ENCODE measurements at places on chromosomes 12 and 14.

DNA sequence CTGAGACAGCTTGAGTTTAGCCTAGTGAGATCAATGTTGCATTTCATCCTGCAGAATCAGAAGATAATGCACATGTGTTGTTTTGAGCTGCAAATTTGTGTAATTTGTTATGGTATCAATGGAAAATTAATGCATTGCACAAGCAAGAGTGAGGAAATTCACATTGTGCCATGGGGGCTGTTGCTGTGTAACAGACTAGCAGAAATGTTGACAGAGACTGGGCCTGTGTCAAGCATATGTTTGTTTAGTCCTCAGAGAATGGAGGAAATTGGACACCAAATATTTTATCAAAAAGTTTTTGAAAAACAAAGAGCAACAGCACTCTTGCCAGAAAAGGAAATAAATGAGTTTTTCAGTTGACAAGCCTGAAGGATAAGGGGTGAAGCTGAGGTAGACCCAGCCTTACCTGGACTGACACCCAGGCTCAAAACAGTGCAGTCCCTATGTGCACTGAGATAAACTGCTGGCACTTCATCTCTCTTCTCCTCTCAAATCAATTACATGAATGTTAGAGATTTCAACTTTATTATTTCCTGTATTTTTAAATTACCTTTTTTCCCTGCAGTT is 1150.0 kb downstream of the FSCB start:
- no peak for DNase-seq

- DNase-seq, result no peak
Measured at GRCh38 chr12:79938843-79939242, 3.9 kb upstream of the PPP1R12A start.

DNA sequence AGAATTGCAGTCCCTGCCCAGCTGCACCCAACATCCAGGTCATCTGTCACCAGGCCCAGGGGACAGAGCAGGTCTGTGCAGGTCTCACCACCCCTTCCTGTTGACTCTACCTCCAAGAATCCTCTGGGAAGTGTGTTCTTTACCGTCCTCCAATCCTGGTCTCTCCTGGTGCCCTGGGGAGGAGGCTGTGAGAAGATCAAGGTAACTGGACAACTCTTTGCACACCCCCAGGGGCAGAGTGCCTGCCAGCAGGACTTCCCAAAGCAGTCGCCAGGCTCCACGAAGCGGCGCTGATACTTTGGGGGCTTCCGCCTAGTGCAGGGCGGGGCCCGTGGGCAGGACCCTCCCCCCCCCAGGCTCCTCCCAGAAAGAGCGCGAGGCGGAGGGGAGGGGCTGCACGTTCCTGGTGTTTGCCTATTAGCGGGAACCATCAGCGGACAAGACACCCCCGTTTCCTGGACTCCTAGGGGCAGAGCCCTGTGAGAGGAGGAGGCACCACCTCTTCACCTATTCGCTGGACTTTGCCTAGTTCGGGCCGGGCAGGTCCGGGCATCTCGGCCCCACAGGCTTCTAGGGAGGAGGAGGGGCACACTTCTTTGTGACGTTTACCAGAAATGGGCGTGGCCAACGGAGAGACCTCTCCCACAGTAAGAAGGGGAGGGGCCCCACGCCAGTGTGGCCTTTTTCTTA is 918.0 kb downstream of the AACS start:
- no peak for DNase-seq

- no peak for DNase-seq
Measured at GRCh38 chr12:29694002-29694401, 89.7 kb downstream of the TMTC1 start.

DNA sequence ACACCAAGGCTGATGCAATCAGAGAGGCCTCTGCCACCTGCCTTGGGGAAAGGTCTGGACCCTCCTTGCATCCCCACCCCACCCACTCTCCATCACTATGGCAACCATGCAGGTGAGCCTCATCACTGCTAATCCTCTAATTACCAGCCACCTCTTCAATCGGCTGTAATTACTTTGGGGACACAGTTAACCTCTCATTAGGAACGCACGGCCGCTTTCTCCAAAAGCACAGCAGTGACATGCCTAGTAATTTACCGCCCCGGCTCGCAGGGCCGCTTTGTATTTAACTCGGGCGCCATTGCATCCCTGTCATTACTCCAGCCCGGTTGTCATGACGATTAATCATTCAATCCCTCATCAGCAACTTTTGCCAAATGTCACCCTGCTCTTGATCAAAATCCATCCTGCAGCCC is 36.3 kb upstream of the FAM222A start:
- no peak for DNase-seq

DNA sequence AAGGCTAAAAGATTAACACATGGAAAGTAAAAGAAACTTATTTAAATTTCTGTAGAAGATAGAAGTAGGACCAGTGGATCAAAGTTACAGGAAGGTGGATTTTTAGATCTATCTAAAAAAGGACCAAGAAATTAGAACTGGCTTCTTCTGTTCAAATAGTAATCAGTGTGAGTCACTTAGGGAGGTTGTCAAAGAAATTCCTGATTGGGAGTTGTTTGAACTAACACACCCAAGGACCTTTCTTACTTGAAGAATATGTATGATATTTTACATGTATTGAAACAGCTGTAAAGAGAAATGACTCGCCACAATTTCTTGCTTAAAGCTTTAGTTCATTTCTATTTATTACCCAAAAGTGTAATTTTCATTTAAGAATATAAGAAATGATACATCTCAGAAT is 256.9 kb downstream of the RAD51B start:
- DNase-seq, result no peak

- DNase-seq, result no peak
Measured at GRCh38 chr12:52927964-52928363, 21.0 kb upstream of the KRT18 start.

- no peak for DNase-seq
Measured at GRCh38 chr12:51841727-51842126, 6.8 kb downstream of the FIGNL2 start.

DNA sequence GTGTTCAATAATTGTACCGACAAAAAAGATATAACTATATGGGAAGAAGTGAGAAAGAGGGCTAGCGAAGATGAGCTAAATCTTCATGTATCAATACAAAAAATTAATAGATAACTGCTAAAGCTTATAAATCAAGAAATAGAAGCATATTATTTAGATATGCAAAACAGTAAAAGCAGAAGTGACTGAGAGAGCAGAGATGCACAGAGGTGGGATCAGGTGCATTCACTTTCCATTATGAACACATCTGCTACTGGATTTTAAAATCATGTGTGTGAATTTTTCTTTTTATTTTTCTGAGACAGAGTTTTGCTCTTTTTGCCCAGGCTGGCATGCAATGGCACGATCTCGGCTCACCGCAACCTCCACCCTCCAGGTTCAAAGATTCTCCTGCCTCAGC is 33.4 kb downstream of the GUCY2C start:
- DNase-seq, result no peak

DNA sequence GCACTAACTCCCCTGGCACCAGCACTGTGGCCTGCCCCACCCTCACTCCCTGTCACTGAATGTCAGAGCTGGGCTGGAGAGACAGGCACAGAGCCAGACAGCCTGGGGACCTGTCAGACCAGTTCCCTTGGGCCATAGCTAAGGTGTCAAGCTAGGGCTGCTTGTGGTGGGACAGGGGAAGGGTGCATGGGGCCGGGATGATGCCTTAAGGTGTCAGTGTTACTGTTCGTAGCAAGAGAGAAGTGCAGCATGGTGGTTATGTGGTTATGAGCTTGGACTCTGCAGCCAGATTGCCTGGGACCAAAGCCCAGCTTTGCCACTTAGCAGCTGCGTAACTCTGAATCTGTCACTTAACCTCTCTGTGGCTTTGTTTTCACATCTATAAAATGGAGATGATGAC is 3.8 kb downstream of the RAPGEF3 start:
- no peak for DNase-seq

GRCh38 chr12:89695100-89695499 is 13.5 kb downstream of the ATP2B1 start:
- no peak for DNase-seq

- no peak for DNase-seq
Measured at GRCh38 chr12:59517522-59517921, 78.3 kb upstream of the SLC16A7 start.

- DNase-seq, result no peak
Measured at GRCh38 chr14:70897464-70897863, 9.8 kb upstream of the PCNX1 start.

DNA sequence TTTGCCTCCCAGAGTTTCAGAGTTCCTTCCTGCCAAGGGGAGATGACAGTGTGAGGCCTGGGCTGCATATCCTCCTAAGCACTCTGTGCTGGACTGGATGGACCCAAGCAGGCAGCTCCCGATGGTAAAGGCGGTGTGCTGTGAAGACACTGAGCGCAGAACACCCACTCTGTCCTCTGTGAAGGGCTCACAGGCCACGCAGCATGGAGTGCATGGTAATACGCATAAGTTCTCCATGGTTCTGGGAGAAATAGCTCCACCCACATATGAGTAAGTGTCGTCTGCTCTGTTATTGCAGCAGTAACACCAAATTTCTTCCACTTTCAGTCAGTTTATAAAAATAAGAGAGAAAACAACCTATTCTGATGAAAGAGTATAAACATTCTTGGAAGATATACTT is 55.8 kb downstream of the TMEM30B start:
- no peak for DNase-seq

- DNase-seq, result no peak
Measured at GRCh38 chr12:21324551-21324950, 10.2 kb downstream of the SLCO1A2 start.

- DNase-seq, result no peak
Measured at GRCh38 chr12:16531621-16532020, 74.3 kb downstream of the LMO3 start.

DNA sequence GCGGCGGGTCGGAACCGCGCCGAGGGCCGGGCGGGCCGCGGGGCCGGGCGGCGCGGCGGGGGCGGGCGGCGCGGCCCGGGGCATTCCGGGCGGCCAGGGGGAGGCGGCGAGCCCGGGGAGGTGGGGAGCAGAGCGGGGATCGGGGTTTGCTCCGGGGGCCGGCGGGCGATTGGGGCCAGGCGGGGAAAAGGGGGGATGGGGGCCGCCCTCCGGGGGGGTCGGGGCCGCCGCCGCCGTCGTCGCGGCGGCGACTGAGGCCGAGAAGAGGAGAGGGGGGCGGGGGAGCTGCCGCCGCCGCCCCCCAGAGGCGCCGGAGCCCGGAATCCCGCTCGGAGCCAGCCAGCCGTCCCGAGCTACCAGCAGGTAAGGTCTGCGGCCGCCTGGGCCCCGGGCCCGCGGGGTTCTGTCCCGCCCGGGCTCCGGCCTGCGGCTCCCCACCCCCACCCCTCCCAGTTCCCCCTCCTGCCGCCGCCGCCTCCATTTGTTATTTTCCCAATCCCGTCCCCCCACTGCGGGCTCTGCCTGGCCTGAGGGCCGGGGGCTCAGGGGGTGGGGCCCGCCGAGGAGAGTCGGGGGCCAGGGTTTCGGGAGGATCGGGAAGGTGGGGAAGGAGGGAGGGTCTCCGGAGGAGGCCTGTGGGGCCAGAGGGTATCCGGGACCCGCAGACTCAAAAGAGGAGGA is 403 bp downstream of the ATN1 start:
- no peak for DNase-seq

DNA sequence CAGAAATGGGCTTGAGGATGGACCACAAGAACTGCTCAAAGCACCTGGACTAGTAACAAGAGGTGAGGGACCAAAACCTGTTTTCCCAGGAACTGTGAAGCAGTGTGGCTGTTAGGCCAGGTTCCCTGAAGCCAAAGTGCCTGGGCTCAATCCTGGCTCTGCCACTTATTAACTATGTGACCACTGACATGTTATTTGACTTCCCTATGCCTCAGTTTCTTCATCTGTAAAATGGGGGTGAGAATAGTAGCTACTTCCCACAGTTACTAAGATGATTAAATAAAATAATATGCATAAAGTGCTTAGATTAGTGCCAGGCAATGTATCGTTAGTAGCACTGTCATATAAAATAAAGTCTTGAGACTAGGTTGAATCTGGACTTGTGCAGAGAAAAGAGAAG is 25.6 kb downstream of the SMUG1 start:
- no peak for DNase-seq

GRCh38 chr14:103735815-103736545 is 20.4 kb downstream of the ZFYVE21 start:
- DNase-seq, result no peak

- DNase-seq, result no peak
Measured at GRCh38 chr12:4852308-4852707, 57.4 kb upstream of the KCNA1 start.

GRCh38 chr12:50515587-50515986 is 10.8 kb downstream of the DIP2B start:
- no peak for DNase-seq

DNA sequence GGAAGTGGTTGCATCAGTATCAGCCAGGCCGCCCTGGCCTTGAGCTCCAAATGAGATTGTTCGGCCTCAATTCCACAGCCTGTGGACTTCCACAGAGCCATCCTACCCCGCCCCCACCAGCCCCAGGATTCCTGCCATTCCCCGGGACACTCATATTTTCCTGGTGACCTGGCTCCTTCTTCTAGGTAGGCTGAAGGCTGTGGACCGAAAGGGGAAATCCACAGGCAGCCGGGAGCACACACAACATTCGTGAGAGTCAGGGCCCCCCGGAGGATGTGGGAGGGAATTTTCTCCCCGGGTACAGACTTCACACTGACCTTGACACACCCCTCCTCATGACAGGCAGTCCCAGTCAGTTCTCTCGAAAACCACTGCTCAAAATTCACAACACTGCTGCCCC is 39.9 kb downstream of the RIN3 start:
- no peak for DNase-seq

DNA sequence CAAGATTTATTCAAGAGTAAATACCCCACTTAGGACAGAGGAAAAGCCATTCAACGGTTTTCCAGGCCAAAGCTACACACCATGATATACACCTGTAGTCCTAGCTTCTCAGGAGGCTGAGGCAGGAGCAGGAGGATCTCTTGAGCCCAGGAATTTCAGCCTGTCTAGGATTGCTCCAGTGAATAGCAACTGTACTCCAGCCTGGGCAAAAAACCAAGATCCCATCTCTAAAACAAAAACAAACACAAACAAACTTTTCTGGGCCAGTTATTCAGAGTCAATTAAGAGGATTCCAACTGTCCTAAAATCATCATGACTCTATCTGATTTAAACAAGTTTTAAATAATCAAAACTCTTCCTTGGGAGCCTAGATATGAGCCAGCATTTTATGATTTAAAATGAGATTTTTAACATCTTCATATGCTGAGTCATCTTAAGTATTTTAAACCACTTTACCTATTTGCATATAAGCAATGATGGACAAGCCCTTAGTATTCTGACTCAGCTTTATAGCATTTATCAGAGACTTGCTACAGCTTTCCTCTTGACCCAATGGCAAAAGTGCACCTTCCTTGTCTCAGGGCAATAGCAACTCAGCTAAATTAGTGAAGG is 77.1 kb downstream of the KCNMB4 start:
- no peak for DNase-seq

DNA sequence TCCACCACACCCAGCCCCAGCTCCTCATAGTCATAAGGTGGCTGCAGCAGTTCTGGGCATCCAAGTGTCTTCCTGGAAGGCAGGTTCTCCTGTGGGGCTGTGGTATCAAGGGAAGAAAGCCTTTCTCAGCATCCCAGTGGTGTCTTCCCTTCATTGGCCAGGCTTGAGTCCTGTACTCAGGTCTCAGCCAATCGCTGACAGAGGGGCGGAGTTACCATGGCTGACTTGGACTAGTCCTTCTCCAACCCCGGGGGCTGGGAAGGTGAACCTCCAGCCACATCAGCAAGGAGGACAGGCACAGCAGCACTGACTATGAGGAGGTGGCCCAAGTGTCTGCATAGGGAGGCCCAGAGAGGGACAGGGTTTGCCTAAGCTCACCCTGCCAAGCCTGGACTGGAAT is 64.0 kb upstream of the SLC24A4 start:
- DNase-seq, result no peak
